CD4-positive, alpha-beta T cell (primary cell): ENCODE measurements at places on chromosomes 11 and 22.

DNA sequence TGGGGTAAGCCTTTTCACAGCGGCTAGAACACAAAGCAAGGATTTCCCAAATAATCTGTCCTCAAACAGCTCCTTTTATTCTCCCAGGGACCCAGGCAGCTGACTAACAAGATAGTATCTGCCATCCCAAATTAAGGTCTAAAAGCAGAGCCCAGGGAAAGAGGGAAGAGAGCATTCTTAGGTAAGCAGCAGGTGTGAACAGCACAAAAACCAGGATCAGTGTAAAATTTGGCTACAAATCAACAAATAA, 79.9 kb downstream of the RBMXL2 start:
- no peak for DNase-seq

DNA sequence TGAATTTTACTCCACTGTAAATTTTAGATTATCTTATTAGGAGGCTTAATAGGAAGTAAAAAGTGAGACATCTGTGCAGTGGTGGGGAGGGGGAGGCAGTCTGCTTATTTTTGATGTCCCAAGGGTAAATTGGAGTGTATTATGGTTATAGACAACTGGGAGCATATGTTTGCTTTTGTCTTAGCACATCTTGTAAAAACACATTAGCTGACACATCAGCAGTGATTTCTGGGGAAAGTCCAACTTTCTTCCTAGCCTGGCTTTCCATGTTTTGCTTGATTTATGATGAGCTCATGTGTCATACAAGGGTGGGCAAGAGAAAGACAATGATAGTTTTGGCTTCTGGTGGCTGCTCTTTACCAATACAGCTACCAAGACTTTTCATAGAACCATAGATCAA, 4.0 kb downstream of the ANO3 start:
- DNase-seq: no peak

DNA sequence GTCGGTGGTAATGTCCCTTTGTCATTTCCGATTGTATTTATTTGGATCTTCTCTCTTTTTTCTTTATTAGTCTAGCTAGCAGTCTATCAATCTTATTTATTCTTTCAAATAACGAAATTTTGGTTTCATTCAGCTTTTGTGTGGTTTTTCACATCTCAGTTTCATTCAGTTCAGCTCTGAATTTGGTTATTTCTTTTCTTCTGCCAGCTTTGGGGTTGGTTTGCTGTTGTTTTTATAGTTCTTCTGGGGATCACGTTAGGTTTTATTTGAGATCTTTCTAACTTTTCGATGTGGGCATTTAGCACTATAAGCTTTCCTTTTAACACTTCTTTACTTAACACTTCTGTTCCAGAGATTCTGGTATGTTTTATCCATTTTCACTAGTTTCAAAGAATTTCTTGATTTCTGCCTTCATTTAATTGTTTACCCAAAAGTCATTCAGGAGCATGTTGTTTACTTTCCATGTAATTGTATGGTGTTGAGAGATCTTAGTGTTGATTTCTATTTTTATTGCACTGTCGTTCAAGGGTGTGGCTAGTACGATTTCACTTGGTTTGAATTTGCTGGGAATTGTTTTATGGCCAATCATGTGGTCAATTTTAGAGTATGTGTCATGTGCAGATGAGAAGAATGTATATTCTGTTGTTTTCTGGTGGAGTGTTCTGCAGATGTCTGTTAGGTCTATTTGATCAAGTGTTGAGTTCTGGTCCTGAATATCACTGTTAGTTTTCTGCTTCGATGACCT, 7.7 kb upstream of the SCGB1D1 start:
- no peak for DNase-seq

GRCh38 chr11:95723361-95723942, 66.1 kb downstream of the FAM76B start:
- DNase-seq: no peak

GRCh38 chr11:93541884-93542810, 1.0 kb downstream of the SMCO4 start:
- DNase-seq: peak; percentile 32

DNA sequence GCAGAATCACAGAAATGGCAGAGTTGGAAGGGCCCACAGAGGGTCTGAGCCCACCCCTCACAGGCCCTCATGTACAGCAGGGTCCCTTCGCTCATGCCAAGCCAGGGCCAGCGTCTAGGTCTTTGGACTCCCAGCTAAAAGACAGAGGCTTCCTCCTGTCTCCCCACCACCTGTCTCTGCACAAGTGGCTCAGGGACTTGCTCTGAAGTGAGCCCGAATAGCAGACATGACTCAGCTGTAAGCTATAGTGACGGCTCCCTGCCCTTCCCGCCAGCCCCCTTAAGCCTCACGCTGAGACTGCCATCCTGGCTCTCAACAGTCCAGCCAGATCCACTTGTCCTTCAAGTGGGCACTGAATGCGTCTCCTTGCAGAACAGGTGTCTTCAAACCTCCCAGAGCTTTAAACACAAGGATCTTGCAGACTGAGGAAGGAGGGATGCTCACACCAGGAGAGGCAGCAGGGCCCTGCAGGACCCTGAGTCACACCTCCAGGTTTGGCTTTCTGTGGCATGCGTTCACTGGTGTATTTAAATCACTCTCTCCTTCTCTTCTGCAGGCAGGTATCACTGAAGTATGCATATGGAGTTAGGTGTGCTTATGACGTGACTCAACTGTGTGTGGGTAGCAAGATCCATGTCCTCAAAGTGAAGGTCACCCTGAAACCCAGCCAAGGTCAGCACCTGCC, 154.9 kb downstream of the CACNA1I start:
- DNase-seq: no peak

DNA sequence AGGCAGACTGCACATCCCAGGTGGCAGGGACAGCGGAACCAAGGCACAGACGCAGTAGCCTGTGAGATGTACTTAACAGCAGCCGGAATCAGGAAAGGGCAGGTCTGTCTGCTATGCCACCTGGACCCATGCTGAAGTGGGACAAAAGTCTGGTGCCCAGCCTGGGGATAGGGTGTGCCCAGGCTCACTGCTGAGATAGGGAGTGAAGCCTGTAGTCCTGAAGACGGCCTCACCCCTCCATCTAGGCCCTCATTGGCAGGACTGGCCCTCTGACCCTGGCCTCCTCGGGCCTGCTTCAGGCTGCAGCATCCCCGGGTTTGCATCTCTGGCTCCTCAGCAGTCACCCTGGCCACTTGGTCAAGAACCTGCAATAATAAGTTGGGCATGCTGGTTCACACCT, 32.4 kb upstream of the TSKU start:
- no peak for DNase-seq

DNA sequence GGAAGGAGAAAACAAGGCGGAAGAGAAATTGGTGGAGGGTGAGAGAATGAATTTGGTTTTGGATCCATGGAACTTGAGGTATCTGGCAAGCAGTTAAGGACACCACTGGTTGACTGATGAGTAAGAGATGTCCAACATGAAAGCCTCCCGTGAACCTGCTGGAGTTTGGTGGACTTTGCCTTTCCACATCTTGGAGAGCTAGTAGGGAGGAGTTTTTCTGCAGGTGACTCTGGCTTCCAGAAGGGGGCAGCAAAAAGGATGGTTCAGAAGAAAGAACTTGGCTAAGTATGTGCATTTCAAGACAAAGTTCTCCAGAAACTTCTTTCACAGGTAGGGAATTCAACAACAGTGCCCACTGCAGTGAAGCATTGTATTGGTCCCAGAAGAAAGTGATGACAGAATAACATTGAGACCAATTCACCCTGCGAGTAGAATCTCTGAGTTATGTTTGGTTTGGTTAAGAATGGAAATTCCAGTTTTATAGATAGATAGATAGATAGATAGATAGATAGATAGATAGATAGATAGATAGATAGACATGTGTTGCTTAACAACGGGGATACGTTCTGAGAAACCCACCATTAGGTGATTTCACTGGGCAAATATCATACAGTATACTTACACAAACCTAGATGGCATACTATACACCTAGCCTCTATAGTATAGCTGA, 28.5 kb downstream of the DCDC1 start:
- DNase-seq: no peak

DNA sequence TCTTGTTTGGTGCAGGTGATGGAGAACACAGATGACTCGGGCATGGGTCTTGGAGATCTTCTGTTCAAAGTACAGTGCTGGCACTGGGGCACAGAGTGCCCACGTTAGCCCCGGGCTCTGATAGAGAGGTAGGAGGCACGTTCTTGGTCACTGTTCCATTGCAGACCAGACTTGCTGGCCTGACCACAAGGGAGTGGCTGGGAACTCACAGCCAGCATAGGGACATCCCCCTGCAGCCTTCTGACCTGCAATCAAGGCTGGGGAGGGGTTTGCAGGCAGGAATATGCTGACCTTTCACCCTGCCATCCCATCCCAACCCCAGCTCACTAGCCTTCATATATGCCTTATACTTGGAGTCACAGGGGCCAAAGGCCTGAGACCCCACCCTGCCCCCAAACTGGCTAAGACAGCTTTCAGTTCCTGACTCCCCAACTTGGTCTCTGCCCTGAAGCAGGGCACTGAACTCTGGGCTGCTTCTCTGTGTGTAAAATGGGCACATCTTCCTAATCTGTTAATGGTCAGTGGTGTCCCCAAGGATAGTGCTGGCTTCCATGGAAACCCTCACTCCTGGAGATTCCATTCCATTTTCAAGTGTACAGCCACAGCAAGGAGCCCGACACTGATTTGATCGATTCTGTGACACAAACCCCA, 4.6 kb downstream of the MRPL49 start:
- no peak for DNase-seq

GRCh38 chr11:678297-678696, 16.7 kb downstream of the DEAF1 start:
- DNase-seq: no peak

- no peak for DNase-seq
Measured at GRCh38 chr11:76849376-76849775, 11.3 kb upstream of the ACER3 start.

DNA sequence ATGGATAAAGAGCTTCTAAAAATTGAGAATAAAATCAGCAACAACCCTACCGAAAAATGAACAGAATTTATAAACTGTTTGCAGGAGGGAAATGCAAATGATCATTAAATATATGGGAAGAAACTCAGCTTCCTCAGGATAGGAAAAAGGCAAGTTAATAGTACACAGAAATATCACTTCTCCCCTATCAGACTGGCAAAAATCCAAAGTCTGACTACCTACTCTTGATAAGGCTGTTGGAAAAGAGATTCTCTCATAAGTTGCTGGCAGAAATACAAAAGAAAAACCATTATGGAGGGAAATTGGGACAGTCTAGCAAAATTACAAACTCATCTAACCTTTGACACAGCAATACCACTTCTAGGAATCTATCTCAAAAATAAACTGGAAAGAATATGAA, 100.9 kb upstream of the LDLRAD3 start:
- DNase-seq: no peak

- no peak for DNase-seq
Measured at GRCh38 chr11:132106096-132106982, 735.9 kb downstream of the NTM start.

GRCh38 chr11:31809857-31810778, 1.0 kb downstream of the PAX6 start:
- DNase-seq: no peak
